ENCODE measurements at places on chromosomes 11 and 22.
A peak's percentile ranks its signal among the peaks of the same experiment; 100 is the strongest.

GRCh38 chr11:76857781-76858410 is 2.8 kb upstream of the ACER3 start:
- no peak for DNase-seq

DNA sequence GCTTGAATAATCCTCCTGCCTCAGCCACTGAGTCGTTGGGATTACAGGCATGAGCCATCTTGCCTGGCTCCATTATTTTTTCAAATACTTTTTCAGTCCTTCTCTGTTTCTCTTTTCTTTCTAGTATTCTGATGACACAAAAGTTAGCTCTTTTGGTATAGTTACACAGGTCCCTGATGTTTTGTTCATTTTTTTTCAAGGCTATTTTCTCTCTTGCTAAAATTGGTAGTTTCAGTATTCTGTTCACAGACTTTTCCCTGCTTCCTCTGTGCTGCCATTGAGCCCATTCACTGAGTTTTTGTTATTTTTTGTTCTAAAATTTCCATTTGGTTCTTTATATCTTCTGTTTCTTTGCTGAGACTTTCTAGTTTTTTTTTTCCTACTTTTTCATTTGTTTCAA is 166.5 kb downstream of the UVRAG start:
- no peak for DNase-seq

- no peak for DNase-seq
Measured at GRCh38 chr11:87212891-87213290, 175.2 kb downstream of the TMEM135 start.

- DNase-seq: peak; percentile 82
Measured at GRCh38 chr11:102323542-102324251, 6.4 kb downstream of the BIRC3 start.

GRCh38 chr11:19777377-19778102 is 64.9 kb downstream of the NAV2 start:
- peak; percentile 51 for DNase-seq

DNA sequence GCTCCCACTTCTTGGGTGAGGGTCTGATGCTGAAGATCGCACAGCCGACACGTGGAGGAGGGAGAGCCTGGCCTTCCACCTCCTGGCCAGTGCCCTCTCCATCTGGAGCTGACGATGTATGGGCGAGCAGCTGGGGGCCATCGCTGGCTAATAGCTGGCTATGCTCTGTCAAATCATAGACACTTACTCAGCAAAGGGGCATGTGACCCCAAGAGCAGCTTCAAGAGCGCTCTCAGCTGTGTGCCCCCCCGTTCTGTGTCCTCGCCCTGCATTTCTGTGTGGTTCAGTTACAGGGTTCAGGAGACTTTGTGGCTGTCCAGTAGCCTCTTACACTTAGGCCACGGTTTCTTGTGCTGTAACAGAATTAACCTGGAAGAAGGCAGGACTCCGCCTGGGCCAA is 26.4 kb downstream of the FBLN1 start:
- DNase-seq: no peak

- no peak for DNase-seq
Measured at GRCh38 chr22:19896665-19897355, 42.1 kb upstream of the GNB1L start.

- DNase-seq: no peak
Measured at GRCh38 chr11:78470861-78471442, 53.3 kb upstream of the GAB2 start.

DNA sequence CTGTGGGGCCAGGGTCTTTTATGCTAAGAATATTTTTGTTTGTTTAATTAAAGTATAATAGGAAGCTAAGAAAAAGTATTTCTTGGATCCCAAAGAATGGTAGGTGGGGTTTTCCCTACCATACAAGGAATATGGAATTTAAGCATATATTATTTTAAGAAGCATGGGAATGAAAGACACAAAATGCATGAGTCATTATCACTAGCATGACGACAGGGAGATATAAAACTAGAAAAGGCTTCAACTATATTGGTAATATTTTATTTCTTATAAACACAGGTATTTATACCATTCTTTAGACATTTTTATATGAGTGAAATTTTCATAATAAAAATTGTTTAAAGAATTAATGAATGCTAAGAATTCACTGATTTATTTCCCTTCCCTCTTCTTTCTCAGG is 39.3 kb upstream of the SOX6 start:
- DNase-seq: peak; percentile 51

DNA sequence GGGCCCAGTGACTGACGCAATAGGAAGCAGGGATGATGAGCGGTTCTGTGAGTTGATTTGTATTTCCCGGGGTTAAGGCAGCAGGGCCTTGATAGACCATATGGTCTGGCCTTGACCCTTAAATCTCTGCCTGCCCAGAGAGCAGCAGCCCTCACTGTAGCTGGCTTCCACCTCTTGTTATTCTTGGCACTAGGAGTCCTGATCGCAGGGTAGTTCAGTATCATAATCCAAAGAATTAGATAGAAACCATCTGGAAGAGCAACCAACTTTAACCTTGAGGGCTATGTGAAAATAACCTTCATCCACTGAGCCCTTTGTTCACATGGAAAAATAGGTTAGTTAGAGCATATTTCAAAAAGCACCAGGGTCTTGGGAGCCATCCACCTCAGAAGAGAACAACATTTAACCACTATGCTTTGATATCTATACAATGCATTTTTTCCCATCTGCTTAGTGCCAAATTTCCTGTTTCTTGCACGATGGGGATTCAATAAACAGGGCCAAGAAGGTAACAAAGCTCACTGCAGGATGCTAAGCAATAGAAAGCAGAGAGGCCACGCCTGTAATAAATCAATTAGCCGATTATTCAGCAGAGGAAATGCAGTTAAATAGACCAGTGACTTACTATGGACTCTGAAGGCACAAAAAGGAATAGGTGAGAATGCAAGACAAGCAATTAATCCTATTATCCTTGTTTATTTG is 761.3 kb downstream of the OPCML start:
- DNase-seq: peak; percentile 10

GRCh38 chr11:1167256-1167655 is 9.5 kb downstream of the MUC5AC start:
- DNase-seq: no peak
